AG09319 (cell line): ENCODE measurements at places on chromosomes 6 and 20.
A peak's percentile ranks its signal among the peaks of the same experiment; 100 is the strongest.

DNA sequence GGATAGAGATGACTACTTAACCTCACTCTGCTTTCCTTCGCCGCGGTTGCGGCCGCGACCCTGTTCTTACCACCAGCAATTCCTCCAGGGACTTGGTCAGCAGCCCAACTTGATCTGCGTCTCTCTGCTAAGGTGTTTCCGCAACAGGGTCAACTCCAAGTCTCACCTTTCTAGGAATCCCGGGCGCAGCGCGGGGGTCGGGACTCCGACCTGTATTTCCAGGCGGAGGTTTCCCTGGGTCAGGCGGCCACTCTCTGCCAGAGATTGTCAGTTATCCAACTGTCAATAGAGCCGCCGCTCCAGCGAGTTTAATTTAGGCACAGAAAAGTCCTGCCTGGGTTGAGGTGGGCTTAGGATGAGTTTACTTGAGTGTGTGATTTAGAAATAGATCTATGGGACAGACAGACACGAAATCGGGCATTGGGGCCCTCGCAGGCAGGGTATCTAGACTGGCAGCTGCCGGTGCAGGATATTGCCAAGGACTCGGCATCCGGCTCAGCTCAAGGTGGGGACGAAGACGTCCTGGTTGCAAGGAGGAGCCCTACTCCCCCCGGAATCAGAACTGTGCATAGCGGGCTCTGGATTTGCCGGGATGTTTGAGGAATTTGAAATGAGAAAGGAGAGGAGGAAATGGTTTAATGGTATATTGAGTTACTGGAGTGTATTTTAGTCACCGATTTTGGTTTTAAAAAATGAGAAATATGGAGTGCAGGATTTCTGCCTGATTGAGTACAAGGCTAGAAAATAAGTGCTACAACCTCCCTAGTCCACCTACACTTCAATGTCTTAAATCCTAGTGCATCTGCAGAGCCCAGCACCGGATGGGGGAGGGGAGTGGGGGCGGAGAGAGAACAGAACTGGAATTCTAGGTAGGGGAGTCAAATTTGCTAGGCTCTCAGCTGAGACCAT lies 23.7 kb downstream of the POM121L2 start:
- no peak for DNase-seq

- no peak for DNase-seq
These were observed 117.6 kb upstream of the UST start for GRCh38 chr6:148629181-148629580.

DNA sequence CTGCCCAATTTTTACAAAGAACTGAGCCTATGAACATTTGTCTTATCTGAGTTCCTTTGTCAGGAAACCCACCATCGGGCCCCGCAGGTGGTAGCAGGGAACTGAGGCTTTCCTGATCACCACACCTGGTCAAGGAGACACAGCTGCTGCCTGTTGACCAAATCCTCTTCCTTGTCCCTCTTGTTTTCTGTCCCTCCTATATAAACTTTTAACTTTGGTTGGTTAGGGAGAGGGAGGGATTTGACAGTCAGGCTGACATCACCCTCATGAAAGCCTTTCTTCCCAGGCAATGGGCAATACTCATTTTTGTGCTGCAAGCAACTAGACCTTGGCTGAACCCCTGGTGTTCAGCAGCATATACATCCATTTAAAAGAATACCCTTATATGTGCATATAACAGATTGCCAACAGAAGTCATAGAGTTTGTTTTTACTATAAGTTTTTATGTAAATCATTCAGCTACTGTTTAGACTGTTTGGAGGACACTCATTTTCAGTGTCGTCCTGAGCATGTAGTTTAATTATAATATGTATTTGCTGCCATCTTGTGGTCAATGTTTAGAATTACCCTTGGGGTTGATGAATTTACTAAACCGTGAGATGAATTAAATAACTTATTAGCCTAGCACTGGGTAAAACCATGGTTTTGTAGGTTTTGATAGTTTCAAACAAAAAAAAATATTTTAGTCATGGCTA lies 17.0 kb downstream of the CRISP1 start:
- peak; percentile 12 for DNase-seq

- no peak for DNase-seq
These were observed 172.6 kb upstream of the KCNG1 start for GRCh38 chr20:51195419-51195901.

DNA sequence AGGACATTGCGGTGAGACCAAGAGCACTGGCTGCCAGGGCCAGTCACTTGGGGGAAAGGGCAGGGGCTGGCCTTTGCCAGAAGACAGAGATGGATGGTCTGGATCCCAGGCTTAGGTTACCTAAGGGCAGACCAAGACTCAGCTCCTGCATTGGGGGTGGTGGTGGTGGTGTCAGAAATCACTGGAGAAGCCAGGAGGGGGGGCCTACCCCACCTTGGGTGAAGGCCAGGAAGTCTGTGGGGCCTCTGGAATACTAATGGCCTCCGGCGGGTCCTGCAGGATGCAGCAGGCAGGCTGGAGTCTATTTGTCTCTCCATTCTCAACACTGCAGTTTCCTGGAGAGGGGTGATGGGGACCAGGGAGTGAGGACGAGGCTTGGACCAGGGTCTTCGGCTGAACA lies 32.8 kb downstream of the CD40 start:
- no peak for DNase-seq

DNA sequence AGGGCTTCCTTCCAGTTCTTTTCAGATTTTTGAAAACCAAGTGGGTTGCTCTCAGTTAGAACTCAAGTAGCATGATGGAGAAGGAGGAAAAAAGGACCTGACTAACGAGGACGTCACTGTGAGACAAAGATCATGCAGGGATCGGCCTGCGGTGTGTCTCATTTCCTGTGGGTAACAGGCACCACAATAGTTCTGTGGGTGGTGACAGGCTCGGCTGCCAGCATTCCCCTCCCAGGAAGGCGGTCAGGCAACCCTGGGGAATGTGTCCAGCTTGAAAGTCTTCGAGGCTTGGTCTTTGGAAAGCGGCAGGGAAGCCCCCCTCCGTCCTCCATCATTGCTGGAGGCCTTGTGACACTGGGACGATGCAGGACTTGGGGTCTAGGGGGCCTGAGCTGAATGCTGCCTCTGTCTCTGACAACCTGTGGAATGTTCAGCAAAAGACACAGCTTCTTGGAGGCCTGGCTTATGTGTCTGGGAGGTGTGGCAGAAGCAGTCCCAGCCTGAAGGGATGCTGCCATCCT lies 121.0 kb downstream of the BCAS1 start:
- DNase-seq = no peak

DNA sequence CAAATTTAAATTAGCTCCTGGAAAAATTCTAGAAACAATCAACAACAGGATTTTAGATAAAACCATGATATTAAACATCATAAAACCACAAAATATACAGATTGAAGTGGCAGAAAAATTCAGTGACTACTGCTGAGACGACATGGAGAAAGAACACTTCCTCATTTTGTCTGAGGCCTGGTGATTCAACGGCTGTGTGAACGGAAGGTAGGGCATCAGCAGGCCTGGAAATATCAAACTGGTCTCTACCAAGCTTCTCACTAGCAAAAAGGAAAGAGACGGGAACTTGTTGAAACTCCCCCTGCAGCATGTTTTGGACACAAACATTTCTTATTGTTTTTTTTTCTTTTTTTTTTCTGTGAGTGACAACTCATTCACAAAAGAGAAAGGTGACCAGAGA lies 58.0 kb upstream of the AHI1 start:
- no peak for DNase-seq

- DNase-seq = no peak
These were observed 491.7 kb downstream of the DHX35 start for GRCh38 chr20:39453890-39454289.

DNA sequence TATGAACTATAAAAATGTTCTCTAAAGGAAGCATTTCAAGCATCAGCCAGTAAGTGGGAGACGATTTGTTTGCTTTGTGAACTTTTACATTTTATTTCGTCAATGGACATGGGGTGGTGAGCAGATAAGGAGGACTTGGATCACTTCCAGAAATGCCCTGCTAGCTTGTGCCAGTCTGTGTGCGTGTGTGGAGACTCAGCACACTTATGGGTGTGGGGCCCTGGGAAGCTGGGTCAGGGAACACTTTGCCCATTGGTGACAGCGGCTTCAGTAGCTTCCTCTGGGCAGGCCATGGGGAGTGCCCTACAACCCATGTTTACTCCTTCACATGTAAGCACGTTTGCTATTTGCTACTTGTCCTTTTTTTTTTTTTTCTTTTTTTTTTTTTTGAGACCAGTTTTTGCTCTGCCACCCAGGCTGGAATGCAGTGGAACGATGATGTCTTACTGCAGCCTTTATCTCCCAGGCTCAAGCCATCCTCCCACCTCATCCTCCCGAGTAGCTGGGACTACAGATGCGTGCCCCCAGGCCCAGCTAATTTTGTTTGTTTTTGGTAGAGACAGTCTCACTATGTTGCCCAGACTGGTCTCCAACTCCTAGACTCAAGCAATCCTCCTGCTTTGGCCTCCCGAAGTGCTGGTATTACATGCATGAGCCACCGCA lies 24.2 kb downstream of the PRDM1 start:
- no peak for DNase-seq

DNA sequence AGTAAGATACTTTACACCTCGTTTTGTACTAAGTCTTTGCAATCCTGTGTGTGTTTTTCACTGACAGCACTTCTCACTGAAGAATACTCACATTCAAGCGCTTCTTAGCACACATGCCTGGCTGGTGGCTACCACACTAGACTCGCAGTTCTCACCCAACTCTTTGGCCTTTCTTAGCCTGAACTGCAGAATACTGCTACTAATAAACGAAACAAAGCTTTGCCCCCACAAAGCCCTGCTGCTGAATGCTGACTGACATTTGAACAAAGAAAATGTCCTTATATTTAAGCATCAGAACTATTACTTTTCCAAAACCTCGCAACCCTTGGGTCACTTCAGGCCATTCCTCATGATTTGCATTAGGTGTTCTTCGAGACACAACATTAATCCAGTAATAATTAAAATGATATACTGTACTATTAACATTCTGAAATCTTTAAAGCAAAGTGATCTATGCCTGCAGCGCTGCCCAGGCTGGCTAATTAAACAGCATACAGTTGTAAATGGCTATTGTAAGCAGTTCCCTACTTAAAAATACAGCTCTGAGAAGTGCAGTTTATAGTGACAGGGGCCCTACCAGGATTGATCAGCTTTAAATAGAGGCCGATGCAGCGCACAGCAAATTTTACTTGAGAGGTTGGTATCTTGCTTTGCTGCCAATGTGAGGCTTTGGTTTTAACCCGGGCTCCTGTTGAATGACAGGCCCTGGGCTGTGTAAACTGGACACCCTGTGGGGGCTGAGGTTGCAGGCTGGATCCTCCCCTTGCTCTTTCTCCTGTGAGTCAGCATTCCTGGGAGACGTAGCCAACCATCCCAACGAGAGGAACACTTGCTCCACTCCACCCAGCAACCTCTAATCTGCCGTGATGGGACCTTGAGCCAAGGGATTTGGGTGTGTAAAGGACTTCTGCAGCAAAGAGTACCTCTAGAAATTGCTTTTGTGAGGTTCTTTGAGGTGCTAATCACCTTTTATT lies 899.0 kb downstream of the TFAP2A start:
- DNase-seq = no peak

GRCh38 chr6:4030669-4031068 lies 48.3 kb downstream of the FAM217A start:
- DNase-seq = no peak

GRCh38 chr6:128554302-128554701 lies 33.9 kb upstream of the PTPRK start:
- no peak for DNase-seq

- no peak for DNase-seq
These were observed 126.4 kb downstream of the MMUT start for GRCh38 chr6:49336514-49337131.

- no peak for DNase-seq
These were observed 20.4 kb upstream of the POPDC3 start for GRCh38 chr6:105200133-105200730.

GRCh38 chr6:156731396-156731795 lies 45.8 kb upstream of the ARID1B start:
- DNase-seq = peak; percentile 15

GRCh38 chr6:20965276-20965675 lies 431.0 kb downstream of the CDKAL1 start:
- DNase-seq = no peak

DNA sequence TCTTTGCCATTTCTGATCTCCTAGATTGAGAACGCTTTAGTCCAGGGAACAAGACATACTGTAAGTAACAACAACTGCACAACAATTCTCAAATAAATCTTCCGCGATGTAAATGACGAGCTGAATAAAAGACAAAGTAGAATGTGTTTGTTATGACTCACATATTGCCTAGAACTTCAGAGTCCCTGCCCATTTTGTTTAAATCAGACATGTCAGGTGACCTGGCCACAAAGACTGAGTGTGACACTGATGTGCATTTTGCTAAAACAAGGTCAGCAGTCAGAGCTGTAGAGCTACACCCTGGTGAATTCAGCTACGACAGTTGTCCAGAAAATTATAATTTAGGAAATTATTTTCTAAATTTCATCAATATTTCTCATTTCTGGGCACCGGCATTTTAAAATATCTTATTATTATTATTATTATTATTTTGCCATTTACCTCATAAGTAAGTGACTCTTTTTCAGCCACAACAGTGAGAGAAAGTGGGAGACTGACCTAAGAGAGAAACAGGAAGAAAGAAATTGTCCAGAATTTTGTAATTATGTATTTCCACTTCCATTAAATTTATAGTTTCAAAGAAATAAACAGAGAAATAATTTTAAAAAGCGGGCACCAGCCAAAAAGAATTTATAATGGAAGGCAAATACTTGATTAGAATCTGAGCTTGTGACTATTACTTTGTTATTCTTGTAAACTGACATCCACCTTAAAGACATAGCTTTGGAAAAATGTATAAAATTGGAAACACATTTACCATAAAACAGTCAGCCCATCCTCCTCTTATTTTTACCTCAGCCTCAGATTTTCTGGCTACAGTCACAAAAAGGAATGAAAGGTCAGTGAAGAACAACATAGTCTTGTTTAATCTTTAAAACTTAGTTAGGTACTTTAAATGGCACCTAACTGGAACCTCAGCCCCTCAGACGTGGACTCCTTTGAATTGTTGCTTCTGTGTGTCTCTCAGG lies 157.0 kb upstream of the CITED2 start:
- no peak for DNase-seq

DNA sequence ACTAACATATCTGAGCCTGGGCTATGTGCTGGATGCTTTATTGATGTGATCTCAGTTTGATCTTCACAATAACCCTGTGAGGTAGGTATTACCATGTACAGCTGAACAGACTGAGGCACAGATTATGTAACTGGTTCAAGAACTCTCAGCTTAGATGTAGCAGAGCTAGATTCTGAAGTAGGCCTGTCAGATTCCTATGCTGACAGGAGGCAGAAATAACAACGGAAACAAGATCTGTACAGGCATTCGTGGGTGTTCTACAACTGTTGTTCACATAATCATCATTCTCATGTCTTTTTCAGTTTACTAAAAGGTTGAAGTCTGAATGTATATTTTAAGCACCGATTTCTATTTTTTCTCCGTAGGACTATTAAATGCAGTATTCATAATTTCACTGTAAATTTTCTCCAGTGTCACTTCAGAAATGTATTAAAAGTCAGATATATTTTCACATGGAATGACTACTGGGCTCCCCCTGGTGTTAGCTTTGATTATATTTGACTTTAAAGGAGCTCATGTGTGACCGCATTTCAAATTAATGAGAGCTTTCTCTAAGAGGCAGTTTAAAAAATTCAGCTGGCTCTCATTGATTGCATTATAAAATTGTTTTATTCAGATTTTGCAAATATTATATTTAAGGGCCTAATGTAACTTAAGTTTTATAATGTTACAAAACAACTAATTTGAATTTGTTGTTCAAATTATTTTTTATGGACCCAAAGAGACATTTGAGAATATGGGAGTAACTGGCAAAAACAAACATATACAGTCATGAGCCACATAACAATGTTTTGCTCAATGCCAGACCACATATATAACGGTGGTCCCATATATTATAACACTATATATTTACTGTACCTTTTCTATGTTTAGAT lies 36.4 kb upstream of the SLC17A4 start:
- no peak for DNase-seq
